ENCODE measurements at places on chromosomes 2 and 18.

DNA sequence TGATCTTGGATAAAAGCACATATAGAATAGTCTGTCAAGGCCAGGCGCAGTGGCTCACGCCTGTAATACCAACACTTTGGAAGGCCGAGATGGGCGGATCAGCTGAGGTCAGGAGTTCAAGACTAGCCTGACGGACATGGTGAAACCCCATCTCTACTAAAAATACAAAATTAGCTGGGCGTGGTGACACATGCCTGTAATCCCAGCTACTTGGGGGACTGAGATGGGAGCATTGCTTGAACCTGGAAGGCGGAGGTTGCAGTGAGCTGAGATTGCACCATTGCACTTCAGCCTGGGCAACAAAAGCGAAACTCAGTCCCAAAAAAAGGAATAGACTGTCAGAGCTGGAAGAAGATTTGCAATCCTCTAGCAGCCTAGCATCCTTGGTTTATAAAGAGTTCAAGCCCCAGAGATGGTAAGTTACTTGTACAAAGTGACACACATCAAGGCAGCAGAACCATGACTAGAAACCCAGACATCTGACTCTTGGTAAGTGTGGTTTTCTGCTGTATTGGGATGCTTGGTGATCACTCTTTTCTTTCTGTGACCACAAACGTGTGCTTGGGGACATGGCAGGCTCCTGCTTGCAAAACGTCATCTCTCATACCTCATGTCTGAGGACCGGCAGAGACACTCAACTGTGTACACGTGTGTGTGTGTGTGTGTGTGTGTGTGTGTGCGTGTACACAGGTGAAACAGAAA is 69.0 kb downstream of the OSBPL6 start:
- no peak for DNase-seq

- DNase-seq: peak; percentile 3
These were observed 83.6 kb downstream of the FAM161A start for GRCh38 chr2:61770298-61770697.

DNA sequence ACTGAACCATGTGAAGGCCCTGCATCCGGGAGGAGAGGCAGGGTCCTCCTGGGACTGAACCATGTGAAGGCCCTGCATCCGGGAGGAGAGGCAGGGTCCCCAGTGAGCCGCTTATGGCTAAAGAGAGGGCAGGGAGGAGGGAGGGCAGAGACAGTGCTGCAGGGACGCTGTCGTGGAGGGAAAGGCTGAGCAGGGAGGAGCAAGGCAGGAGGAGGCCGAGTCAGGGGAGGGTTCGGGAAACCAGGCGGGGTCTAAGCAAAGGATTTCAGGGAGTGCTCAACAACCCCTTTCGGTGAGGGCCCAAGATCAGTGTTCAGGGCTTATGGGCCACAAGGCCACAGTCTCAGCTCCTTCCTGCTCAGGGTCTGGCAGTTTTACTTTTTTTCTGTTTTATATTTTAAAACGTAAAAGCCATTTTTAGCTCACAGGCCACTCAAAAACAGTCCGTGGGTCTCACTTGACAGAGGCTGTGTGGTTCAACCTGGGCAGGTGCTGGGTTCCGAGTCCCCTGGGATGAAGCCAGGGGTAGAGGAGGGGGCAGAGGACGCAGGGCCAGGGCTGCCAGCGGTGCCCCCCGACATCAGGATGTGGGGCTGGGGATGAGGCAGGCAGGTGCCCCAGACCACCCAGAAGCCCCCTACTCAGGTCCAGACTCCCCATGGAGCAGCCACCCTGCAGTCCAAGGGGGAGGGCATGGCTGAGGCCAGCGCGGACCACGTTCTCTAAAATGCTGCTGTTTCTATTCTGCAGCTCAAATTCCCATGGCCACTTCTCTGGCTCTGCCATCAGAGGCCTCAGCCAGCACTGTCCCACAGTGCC is 5.2 kb downstream of the TMEM18 start:
- DNase-seq: no peak

GRCh38 chr2:17208511-17208910 is 309.7 kb downstream of the RAD51AP2 start:
- DNase-seq: no peak

GRCh38 chr2:161703863-161704262 is 79.6 kb downstream of the SLC4A10 start:
- DNase-seq: no peak

GRCh38 chr2:174002679-174003078 is 37.5 kb upstream of the SP3 start:
- DNase-seq: no peak

GRCh38 chr2:205681401-205682238 is 681 bp upstream of the NRP2 start:
- peak; percentile 42 for DNase-seq

DNA sequence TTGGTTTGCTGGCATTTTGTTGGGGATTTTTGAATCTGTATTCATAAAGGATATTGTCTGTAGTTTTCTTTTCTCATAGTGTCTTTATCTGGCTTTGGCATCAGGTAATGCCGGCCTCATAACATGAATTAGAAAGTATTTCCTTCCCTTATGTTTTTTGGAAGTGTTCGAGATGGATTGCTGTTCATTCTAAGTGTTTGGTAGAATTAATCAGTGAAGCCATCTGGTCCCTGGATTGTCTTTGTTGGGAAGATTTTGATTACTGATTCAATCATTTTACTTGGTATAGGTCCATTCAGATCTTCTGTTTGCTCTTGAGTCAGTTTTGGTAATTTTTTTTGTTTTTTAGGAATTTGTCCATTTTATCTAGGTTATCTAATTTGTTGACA is 22.3 kb downstream of the KIAA1328 start:
- no peak for DNase-seq

- no peak for DNase-seq
These were observed 151.7 kb downstream of the ADCYAP1 start for GRCh38 chr18:1056404-1056803.

GRCh38 chr2:216590780-216591179 is 42.4 kb upstream of the IGFBP2 start:
- DNase-seq: no peak

DNA sequence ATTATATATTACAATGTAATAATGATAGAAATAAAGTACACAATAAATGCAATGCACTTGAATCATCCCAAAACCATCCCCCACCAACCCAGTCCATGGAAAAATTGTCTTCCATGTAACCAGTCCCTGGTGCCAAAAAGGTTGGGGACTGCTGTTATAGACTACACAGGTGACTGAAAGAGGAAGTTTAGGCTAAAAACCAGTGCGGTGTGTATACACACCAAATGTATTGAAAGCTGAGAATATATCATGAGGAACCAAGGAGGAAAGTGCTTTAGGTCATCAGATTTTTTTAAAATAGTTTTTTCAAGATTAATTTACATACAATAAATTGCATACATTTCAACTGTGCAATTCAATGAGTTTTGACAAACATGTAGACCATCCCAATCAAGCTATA is 20.5 kb upstream of the C1D start:
- DNase-seq: no peak

- no peak for DNase-seq
These were observed 20.9 kb downstream of the UBXN4 start for GRCh38 chr2:135762530-135762929.

- DNase-seq: no peak
These were observed 32.1 kb upstream of the SLC66A3 start for GRCh38 chr2:11123001-11123809.

DNA sequence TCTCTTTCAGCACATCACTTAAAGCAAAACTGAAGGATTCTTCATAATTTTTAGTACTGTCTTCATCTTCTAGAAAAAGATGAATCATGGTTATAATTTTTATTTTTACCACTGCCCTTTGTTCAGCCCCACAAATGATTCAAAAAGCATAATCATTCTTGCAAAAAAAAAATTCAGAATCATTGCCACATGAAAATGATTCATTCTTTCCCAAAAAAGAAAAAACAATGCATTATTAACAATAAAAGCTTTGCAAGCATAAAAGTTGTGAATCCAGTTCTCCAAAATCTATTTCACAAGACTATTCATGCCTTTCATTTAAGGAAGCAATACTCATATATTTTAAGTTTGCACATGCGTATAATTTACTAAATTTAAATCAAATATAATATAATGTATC is 204.8 kb downstream of the RBM43 start:
- DNase-seq: peak; percentile 44

GRCh38 chr2:19706332-19706731 is 195.5 kb downstream of the TTC32 start:
- DNase-seq: no peak

DNA sequence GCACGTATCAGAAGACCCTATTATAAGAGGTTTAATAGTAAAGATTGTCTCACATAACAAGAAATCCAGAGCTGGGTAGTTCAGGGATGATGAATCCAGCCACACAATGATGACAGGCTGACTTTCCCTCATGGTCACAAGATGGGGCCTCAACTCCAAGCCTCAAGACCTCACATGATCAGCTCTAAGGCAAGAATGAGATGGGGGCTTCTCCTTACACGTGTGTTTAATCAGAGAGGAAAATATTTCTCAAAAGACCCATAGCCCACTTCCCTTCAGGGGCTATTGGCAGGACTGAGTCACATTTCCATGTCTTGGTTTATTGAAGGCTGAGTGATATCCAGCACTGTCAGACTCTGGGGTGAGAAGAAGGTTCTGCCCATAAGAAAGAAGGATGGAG is 100.2 kb upstream of the FOSL2 start:
- peak; percentile 47 for DNase-seq

DNA sequence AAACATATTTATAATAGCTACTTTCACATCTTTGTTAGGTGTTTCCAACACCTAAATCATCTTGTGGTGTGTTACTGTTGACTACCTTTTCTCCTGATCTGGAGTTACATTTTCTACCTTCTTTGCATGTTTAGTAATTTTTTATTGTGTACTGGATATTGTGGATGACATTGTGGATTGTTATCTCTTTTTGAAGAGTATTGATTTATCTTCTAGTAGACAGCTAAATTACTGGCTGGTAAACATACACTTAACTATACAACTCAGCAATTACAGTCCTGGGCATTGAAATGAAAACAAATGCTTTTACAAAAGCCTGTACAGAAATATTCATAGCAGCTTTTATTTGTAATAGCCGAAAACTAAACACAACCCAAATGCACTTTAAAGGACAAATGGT is 150.8 kb downstream of the PTRHD1 start:
- DNase-seq: no peak

- DNase-seq: peak; percentile 70
These were observed 2.4 kb downstream of the SMAD7 start for GRCh38 chr18:48948112-48949049.

- peak; percentile 79 for DNase-seq
These were observed 522 bp upstream of the ZNF407 start for GRCh38 chr18:74597034-74597661.

DNA sequence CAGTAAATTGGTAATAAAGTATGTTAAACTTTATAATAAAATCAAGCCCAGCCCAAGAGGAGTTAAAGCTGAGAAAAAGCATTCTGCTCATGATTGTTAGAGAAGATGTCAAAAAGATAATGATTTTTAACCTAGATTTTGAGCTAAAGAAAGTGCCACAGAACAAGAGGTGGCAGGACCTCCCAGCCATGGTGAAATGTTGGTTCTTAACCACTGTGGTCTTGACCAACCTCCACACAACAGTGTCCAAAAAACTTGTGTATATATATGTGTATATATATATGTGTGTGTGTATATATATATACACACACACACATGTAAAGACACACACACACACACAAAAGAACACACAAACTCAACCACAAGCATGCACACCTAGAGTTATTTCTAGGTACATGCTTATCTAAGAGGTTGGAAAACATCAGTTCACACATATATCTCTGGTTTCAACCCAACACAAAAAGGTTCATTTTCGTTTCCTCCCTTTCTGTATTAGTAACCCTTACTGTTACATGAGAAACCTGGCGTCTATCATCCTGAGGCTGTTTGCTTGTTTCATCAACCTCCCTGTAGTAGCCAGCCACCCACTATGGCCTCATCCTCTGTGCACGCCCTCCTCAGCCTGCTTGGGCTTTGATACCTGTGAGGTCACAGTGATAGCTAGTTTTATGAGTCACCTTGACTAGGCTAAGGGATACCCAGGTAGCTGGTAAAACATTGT is 631.8 kb upstream of the ID2 start:
- DNase-seq: no peak

DNA sequence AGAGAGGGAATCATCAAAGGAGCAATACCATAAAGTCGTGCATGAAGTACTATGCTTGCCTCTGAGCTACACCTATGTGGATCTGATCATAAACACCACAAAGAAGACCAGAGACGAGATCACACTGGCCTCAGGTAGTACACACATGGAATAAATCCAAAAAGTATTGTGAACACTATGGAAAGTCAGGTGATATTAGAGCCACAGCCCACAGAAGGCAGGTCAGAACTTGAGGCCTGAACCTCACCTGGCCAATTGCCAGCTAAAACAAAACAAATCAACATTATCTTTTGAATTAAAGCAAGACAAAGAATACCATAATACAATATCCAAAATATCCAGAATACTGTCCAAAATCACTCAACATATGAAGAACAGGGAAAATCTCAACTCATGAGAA is 371.1 kb downstream of the NCKAP5 start:
- DNase-seq: no peak

DNA sequence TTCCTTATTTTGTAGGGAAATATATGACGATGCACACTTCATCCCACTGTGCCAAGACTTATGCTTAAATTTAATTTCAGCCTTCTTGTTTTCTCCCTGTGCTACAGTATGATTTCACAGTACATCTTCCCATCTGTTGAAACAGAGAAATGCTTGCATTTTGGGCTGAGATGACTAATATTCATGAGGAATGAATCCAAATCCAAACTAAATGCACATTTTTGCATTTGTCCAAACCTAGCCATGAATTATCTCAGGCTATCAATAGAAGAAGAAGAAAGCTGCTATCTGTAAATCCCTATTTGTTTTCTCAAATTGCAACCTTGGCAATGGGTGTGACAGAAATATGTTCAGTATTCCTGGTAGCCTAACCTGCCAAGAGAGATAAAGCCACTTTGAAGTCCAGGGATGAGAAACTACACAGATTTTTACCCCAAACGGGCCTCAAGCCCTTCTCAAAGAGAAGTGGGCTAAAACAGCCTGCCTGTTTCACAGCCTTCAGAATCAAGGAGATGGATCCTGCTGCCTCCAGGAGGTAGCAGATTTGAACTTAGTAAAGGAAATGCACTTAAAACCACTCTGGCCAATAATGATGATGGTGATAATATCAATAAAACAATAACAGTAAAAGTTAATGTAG is 306.9 kb upstream of the NT5C1B start:
- DNase-seq: no peak

GRCh38 chr2:153509133-153509532 is 30.6 kb upstream of the RPRM start:
- DNase-seq: no peak

GRCh38 chr2:165793161-165793778 is 777 bp downstream of the GALNT3 start:
- peak; percentile 34 for DNase-seq

DNA sequence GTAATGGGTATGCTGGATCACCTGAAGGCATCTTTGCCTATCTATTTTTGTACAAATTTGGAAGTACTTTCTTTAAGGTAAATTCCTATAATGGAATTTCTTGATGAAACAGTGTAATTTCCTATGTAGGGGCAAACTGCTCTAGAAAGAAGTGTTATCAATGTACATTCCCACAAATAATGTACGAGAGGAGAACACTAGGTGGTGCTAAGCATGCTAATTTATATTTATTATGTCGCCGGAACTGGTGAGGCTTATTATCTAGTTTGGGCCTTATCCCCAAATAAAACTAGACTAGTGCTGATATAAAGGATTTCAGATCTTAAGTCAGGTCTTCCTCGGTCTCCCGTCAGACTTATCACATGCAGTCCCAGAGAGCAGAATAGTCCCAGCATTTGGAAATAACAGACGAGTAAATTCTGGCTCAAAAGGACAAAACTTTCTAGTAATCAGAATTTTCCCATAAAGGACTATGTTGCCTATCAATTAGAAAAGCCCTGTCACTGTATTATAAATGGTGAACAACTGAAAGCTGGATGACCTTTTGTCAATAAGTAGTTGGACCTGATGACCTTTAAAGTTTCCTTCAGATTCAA is 86.9 kb upstream of the RBBP8 start:
- DNase-seq: peak; percentile 23

All from suppressor macrophage treated with lipopolysaccharide for 1 hour (primary cell).